ENCODE measurements at places on chromosomes 11 and 22.
A peak's percentile ranks its signal among the peaks of the same experiment; 100 is the strongest.

DNA sequence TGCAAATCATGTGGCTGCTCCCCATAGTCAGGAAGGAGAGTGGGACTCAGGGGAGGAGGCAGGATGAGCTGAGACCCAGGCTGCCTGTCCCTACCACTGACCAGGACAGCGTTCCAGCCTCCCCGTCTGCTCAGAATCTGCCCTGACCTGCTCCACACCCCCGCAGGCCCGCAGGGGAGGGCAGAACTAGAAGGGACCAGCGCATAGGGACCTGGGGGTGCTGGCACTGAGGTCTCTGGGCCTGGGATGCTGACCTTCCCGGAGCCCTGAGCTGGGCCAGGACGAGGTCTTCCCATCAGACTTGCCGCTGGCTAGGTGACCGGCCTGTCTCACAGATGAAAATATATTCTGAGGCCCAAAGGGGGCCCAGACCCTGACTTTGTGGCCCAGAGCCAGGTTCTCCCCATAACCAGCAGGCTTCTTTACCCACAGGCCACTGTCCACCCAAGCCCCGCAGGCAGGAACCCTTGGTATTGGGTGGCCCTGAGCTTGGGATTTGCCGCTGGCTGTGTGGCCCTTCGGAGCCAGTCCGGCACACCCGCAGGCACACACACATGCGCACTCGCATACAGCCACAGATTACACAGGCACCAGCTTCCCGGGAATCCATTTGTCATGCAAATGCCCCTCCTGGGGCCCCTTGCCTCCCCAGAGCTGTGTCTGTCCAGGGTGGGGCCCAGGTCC is 13.8 kb upstream of the PIM3 start:
- no peak for DNase-seq

DNA sequence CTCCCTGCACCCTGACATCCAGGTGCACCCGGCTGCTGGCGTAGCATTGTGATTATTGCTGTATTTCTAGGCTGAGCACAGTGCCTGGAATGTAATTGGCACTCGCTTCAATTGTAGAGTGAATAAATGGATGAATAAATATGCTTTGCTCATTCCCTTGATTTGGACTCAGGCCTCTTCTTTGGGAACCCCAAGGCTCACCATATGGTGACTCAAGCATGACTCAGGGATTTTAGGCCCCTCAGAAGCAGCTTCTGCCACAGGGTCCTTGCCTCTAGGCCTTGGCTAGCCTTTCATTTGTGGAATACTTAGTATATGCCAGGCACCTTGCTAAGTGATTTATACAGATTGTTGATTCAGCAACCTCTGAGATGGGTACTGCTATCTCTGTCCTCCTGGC is 78.9 kb downstream of the GRIK4 start:
- DNase-seq, result no peak

DNA sequence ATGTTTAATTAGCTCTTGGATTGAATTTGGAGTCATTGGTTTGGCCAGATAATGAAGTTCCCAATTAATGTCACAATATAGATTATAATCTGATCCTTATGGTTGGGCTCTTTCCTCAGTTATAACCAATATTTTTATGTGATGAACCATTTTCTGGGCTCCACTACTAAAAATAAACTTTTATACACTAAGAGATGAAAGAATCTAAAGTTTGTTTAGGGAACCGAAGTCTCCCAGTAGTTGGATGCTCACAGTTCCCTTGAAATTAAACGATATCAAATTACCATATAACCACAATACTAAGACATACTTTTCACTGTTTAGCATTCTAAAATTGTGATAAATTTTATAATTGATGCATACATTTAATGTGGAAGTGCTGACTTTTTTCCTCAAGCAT is 47.0 kb upstream of the ARHGAP42 start:
- no peak for DNase-seq

DNA sequence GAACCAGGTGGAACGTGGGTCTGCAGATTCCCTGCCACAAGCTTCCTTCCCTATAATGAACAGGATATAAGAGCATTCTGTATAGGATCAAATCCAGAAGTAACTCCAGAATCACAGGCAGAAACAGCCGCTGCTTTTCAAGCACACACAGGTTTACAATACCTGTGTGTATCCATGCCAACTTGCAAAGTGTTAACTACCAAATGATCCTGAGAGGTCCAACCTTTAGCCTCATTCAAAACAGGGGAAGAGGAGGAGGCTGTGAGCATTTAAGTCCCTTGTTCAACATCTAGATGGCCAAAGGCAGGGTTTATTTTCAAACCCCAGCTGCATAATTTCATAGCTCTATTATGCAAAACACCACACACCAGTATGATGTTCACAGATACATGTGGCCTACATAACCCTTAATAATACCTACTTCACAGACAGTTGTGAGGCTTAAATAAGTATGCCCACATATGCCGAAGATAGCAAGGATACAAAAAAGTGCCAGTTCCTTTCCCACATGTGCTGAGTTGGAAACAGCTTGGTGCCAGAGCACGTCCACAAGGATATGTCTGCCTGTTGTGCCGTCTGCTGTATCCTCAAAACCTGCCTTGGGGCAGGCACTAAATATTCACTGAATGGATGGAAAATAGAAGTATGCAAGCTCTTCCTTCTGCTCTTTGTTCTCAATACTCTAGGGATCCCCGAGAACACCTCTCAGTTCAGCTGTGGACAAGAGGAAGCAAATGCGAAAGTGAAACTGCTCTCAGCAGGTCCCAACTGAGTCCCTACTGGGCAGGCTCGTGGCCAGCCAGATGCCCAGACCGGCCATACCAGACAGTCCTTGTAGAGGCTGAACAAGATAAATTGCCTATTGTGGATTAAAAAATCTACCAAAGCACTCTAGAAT is 66.8 kb downstream of the LARGE1 start:
- peak; percentile 66 for DNase-seq

DNA sequence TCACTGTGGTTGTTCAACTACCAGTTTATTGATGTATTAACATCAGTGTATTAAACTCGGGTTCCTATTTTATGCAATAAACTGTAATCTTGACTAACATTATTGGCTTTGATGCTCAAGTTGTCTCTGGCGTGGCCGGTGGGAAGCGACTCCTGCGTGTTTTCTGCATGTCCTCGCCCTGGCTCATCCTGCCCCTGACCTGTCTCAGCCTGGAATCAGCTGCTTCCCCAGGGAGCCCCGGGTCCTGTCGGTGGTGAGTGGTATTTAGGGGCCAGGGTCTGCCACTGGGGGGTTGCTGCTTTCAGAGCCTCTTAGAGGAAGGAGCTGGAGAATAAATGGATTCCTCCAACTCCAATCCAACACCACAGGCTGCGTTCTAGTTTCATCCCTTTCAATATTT is 22.5 kb downstream of the IFITM10 start:
- DNase-seq, result no peak

- no peak for DNase-seq
Measured at GRCh38 chr22:21594865-21595452, 27.4 kb downstream of the UBE2L3 start.

- no peak for DNase-seq
Measured at GRCh38 chr11:282630-283360, 4.6 kb downstream of the NLRP6 start.

DNA sequence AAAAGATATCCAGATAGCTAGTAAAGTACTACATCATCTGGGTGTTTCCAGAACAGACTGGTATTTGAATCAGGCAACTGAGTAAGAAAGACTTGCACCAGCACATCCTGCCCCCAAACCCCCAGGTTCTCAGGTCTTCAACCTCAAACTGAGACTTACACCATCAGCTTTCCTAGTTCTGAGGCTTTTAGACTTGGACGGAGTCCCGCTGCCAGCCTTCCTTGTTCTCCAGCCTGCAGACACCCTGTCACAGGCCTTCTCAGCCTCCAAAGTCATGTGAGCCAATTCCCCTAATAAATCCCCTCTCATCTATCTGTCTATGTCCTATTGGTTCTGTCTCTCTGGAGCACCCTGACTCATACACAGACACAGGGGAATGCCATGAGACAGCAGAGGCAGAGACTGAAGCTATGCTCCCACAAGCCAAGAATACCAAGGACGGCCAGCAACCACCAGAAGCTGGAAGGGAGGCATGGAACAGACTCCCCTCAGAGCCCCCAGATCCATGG is 10.9 kb downstream of the SMCO4 start:
- no peak for DNase-seq

- DNase-seq, result no peak
Measured at GRCh38 chr11:67051945-67052488, 4.6 kb upstream of the RHOD start.

- peak; percentile 8 for DNase-seq
Measured at GRCh38 chr22:47206666-47207218, 444.3 kb downstream of the TBC1D22A start.

DNA sequence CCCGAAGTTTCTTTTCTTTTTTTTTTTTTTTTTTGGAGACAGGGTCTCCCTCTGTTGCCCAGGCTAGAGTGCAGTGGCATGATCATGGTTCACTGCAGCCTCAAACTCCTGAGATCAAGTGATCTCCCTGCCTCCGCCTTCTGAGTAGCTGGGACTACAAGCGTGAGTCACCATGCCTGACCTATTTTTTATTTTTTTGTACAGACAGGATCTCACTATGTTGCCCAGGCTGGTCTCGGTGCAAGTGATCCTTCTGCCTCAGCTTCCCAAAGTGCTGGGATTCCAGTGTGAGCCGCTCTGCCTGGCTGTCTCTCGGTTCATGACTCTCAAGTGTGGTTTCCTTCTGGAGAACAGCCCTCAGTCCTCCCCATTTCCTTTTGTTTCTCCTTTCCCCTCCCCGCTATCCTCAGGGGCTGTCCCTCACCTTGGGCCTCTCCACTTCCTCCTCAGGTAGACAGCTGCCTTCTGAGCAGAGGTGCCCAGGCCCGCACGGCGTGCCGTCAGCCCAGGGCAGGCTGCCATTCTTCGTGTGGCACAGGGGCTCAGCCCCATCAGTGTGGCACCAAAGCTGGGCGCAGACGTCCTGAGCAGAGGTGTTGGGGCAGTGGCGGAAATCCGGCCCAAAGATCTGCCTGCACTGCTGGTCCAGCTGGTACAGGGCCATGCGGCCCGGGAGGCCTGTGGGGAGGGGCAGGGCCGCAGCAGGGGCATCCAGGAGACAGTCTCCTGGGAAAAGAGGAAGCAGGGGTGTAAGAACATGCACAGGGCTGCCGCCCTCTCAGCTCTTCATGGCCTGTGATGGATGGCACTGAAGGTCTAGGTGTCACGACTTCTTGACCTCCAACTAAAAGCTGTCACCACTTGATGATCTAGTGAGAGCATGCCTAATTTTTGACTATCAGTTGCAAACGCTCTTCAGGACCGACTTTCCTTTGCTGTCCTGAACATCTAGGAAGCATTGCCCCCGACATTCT is 14.0 kb downstream of the ADAMTS8 start:
- no peak for DNase-seq

DNA sequence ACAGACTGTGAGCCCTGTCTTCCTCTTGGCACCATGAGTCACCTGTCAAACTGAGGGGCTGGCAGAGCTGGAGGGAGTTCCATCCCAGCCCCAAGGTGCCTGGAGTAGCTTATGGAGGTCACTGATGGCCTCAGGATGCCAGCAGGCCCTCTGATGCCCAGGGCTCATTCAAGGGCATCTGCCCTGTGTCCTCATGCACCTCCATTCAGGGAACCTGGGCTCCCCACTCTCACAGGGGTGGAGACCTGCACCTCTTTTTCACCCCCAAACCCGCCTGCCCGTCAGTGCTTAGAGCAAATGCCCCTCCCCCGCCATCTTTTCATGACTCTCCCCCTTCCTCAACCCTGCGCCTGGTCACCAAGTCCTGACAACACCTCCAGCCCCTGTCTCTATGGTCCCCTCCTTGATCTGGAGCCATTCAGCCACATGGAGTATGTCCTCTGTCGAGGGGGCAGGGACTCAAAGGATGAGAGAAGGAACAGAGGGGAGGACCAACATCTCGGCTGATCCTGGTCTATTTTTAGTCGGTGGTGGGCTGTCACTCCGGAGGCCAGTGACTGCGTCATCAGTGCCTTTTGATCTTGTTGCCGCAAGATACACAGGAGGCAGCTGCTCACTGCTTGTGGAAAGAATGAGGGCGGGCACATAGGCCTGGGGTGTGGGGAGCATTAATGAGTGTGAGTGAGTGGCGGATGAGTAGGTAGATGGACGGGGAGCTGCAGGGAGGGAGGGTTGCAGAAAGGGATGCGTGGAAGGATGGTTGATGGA is 72.2 kb downstream of the CDKN1C start:
- DNase-seq, result no peak

DNA sequence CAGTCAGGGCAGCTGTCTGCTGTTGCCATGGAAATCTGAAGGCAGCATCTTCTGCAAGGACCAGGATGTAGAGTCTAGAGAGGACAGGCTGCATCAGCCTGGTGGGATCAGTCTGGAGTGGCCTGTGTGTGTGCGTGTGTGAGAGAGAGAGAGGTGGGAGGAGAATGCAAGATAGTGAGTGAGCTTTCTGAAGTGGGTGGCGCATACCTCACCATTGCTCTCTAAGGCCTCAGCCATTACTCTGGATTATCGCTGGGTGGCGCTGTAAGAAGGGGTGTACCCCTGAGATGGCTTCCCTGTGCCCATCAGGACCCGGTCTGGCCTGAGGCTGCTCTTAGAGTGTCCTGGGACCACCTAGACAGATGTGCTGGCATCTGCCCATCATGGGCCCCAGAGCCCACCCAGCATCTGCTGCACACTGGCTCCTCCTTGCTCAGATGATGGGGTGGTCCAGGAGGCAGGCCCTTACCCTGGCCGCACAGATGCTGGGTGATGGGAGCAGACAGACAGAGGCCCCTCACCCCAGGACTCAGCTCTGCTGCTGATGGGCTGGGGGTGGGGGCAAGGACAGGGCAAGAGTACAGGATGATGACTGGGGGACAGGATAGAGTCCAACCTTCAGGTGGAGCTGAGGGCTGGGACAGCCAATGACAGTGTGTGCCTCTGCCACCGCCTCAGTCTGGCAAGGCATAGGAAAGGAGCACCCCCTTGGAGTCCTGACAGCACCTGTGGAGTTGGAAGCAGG is 25.7 kb upstream of the TUB start:
- DNase-seq, result no peak

GRCh38 chr22:43381693-43382092 is 30.1 kb upstream of the MPPED1 start:
- no peak for DNase-seq

- no peak for DNase-seq
Measured at GRCh38 chr11:61613870-61614269, 33.0 kb upstream of the SYT7 start.

DNA sequence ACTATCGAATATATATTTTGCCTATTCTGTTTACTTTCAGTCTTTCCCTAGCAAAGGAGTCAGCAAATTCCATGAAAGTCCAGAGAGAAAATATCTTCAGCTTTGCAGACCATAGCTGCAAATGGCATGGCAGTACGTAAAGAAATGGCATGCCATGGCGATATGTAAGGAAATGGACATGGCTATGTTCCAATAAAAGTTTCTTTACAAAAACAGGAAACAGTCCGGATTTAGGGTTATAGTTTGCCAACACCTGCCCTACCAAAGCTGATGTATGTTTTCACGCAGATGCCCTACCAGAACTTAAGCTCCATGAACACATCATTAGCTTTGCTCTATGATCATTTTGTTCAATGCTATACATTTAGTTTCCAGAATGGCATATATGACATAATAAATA is 19.5 kb downstream of the KIAA0930 start:
- DNase-seq, result no peak

- no peak for DNase-seq
Measured at GRCh38 chr22:36399472-36399778, 11.7 kb upstream of the MYH9 start.
